ENCODE measurements at places on chromosomes 5 and 9.

- no peak overlapping the region for H3K4me3 ChIP-seq
- no peaks in the 10 kb centered on the region for H3K36me3 ChIP-seq
- no peak overlapping the region for H3K27ac ChIP-seq
- H3K4me1 ChIP-seq: no peaks in the 10 kb centered on the region
Measured at GRCh38 chr5:7169240-7169878, 226.6 kb upstream of the ADCY2 start.

- H3K36me3 ChIP-seq: no peaks in the 10 kb centered on the region
- H3K27ac ChIP-seq: no peak overlapping the region
- no peaks in the 10 kb centered on the region for H3K27me3 ChIP-seq
- no peak for DNase-seq
- no peaks in the 10 kb centered on the region for H3K4me1 ChIP-seq
- no peak overlapping the region for H3K4me3 ChIP-seq
Measured at GRCh38 chr9:81824802-81825730, 103.2 kb upstream of the SPATA31D4 start.

DNA sequence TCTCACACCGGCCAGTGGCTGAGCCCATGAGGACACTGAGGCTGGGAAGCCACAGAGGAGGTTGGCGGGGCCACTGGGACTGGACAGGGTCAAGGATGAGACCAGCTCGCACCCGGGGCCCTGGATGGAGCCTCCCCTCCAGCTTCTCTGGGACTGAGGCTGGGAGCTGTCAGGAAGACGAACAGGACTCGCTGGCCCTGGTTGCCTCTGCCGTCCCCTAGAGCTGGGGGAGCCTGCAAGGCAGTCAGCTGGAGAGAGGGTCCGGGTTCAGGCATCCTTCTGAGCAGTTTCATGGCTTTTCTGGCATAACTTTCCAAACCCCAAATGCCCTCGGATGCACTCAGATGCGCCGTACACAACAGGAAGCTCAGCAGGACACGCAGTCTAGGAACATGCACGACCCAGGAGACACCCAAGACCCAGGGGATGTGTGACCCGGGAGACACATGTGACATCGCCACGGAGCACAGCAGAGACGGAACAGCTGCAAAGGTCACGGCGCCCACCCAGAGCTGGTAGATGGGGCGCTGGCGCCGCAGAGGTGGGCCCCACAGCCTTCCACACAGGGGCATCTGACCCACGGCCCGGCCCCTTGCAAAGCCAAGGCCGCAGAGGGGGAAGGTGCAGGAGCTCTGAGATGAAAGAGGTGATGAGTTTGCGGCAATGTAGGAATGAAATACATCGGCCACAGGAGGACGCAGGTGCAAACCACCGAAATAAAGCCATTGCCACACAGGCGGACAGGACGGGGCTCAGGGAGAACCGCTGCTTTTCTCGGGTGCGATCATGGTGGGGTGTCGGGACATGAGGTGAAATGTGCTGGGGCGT, 17.1 kb downstream of the TPPP start:
- H3K4me3 ChIP-seq: no peak overlapping the region
- no peaks in the 10 kb centered on the region for H3K36me3 ChIP-seq
- peaks cover 4% of the 10 kb centered on the region for H3K4me1 ChIP-seq
- DNase-seq: peak; percentile 16

GRCh38 chr5:66741394-66741793, 145.2 kb downstream of the MAST4 start:
- peaks cover 8% of the 10 kb centered on the region for H3K4me1 ChIP-seq
- DNase-seq: no peak
- H3K27ac ChIP-seq: no peak overlapping the region
- H3K27me3 ChIP-seq: peaks cover 6% of the 10 kb centered on the region

DNA sequence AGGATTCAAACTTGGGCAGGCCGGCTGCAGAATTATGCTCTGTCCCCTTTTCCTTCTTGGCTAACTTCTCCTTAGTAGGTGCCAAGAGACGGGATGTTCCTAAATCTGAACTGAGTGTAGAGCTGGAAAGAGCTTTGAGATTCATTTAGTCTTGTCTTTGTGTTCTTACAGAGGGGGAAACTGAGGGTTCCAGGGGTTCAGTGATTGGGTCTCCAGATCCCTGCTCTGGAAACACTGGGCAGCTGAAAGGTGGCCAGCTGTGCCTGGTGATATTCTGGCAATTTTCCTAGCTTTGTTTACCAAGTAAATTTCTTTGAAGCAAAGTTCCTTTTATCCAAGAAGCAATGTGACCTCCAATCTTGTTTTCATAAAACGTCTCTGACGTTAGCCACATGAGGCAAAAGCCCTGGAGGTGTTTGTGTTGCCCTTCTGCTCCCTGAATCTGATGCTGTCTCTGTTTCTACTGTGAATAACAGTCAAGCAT, 288.7 kb downstream of the ZSWIM6 start:
- H3K36me3 ChIP-seq: no peaks in the 10 kb centered on the region
- peaks cover 33% of the 10 kb centered on the region for H3K27me3 ChIP-seq
- no peak overlapping the region for H3K4me3 ChIP-seq
- no peak overlapping the region for H3K27ac ChIP-seq
- peaks cover 4% of the 10 kb centered on the region for H3K4me1 ChIP-seq

- no peak overlapping the region for H3K4me3 ChIP-seq
- peaks cover 3% of the 10 kb centered on the region for H3K4me1 ChIP-seq
- no peak overlapping the region for H3K27ac ChIP-seq
Measured at GRCh38 chr5:80509362-80509761, 21.5 kb downstream of the FAM151B start.

DNA sequence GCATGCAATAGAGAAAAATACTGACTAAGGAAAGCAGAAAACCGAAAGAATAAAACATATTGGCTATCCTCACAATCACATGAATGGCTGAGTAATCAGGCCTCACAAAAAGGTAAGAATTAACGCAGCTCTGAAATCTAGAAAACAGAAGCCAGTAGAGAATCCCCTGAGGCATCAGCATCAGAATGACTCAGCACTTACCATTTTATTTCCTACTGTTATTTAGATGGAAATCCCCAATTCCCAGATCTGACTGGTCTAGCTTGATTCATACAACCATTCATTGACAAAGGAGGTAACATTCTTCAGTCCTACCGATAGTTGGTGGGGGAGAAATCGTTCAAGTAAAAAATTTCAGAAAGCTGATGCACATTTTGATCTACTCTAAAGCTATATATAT, 1408.4 kb upstream of the WWC1 start:
- no peak overlapping the region for H3K4me3 ChIP-seq
- no peak for DNase-seq
- no peaks in the 10 kb centered on the region for H3K4me1 ChIP-seq
- H3K27ac ChIP-seq: no peak overlapping the region
- no peaks in the 10 kb centered on the region for H3K27me3 ChIP-seq

- H3K4me1 ChIP-seq: peaks cover 3% of the 10 kb centered on the region
- H3K27ac ChIP-seq: no peak overlapping the region
- H3K36me3 ChIP-seq: no peaks in the 10 kb centered on the region
- peaks cover 7% of the 10 kb centered on the region for H3K27me3 ChIP-seq
- no peak overlapping the region for H3K4me3 ChIP-seq
Measured at GRCh38 chr5:168076561-168076991, 214.9 kb upstream of the WWC1 start.

DNA sequence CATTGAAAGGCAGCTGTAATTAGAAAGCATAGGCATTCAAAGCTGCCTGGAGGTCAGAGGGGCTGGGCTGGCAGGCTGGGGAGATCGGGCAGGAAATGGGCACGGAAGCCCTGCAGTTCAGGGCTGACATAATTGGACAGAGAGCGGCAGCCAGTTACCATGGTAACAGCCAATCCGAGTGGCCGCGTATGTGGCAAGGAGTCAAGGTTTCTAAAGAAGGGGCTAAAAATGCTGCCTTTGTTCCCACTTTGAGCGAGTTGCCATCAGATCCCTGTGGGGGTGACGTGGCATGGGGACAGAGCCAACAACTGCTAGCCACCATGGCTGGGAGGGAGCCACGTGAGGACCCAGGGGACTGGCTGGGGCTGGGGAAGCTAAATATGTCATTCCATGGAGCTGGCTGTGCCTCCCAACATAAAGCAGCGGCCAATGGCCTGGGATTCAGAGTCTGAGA, 44.7 kb upstream of the NDFIP1 start:
- peaks cover 8% of the 10 kb centered on the region for H3K27me3 ChIP-seq
- H3K4me3 ChIP-seq: no peak overlapping the region
- peaks cover 15% of the 10 kb centered on the region for H3K4me1 ChIP-seq
- DNase-seq: peak; percentile 62
- H3K27ac ChIP-seq: no peak overlapping the region

- H3K4me3 ChIP-seq: no peak overlapping the region
- H3K27me3 ChIP-seq: peaks cover 21% of the 10 kb centered on the region
- H3K27ac ChIP-seq: no peak overlapping the region
- DNase-seq: no peak
Measured at GRCh38 chr5:158060212-158060611, 201.3 kb upstream of the CLINT1 start.

DNA sequence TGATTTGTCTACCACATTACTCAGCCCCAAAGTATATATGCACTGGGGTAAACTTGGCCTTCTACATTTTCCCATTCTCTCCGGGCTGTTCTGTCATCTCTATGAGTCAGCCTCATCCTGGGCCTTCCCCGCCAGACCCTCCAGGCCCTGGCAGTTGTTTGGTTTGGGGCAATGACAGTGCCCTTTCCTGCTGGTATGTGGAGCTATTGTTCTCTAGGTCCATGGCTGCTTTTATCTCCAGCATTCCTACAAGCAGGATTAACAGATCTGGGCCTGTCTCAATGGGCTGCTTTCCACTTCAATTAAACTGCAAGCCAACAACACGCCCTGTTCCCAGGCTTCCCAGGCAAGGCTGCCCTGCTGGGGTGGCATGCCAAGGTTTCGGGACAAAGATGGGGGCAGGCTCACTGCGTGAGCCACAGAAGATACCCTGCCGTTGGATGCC, 136.4 kb downstream of the SLIT3 start:
- DNase-seq: no peak
- H3K4me1 ChIP-seq: no peaks in the 10 kb centered on the region
- no peaks in the 10 kb centered on the region for H3K36me3 ChIP-seq
- no peaks in the 10 kb centered on the region for H3K27me3 ChIP-seq

DNA sequence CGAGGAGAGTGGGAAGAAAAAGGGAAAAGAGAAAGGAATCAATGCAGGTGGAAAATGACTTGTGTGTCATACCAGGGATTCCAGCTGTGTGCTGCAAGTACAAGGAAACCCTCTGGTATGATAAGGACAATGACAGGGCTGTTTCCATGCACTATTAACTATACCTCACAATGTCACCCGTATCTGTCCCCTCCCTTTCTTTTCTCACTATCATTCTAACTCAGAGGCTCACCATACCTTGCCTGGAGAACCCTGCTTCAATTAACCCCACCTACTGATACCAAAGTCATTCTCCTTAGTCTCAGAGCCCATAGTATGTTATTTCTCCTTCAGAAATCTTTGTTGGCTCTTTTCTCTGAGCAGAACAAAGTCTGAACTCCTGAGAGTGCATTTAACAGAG, 236.2 kb upstream of the NREP start:
- H3K36me3 ChIP-seq: no peaks in the 10 kb centered on the region
- H3K4me1 ChIP-seq: no peaks in the 10 kb centered on the region
- H3K4me3 ChIP-seq: no peak overlapping the region

Data from activated naive CD4-positive, alpha-beta T cell treated with anti-CD3 and anti-CD28 coated beads, Interleukin-2, amount 10 ng/mL, durations not matched to agents 7 days and 5 days (primary cell).